Muscle of arm (tissue), 14 donors: ENCODE measurements at places on chromosomes 12 and 14. TPM values are rescaled to one million over a fixed set of nuclear protein-coding genes. Genes with fewer than 3 reads are reported as not detected.

FOXG1 gene
- 0.34 TPM for polyA plus RNA-seq

OTX2 gene
- not detected for polyA plus RNA-seq

PLEK2 gene
- 8.2 TPM for polyA plus RNA-seq

ACVRL1 gene
- polyA plus RNA-seq, result 40.8 TPM

FAM181A gene
- not detected for polyA plus RNA-seq
